ENCODE measurements at places on chromosomes 5 and 9.

GRCh38 chr5:178489271-178489976, 100.8 kb downstream of the COL23A1 start:
- no peak for DNase-seq

GRCh38 chr5:124902097-124902821, 155.8 kb upstream of the ZNF608 start:
- DNase-seq, result no peak

DNA sequence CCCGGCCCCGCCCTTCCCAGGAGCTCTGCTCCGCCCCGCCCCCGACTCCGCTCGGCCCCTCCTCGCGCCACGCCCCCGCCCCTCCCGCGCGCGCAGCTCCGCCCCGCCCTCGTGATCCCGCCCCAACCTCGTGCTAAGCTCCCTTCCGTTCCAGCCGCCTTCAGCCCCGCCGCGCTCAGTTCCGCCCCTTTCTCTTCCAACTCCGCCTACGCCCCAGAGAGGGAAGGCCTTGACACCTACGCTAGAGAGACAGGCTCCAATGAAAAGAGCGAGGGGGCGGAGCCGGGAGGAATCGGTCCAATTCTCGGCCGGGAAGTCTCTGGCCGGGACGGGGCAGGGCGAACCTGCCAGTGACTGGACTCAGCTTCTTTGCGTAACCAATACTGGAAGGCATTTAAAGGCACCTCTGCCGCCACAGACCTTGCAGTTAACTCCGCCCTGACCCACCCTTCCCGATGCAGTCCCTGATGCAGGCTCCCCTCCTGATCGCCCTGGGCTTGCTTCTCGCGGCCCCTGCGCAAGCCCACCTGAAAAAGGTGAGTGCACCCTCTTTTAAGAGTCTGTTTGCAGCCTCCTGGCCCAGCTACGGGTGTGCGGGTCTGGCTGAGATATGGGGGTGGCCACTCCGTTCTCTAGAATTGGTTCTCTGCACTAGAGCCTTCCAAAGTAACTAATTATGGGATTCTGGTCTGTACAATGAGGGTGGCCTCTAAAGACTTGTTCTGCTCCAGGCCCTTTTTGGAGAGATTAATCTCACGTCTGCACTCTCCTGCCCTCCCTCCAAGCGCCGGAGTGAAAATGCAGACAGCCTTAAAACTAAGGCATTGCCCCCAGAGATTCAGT, at the start of gene GM2A:
Gene GM2A (plus strand): TSS at position 424 of the 843 bp plus-strand sequence. CDS start 32 bp downstream, at position 456.
- DNase-seq, result peak; percentile 99

DNA sequence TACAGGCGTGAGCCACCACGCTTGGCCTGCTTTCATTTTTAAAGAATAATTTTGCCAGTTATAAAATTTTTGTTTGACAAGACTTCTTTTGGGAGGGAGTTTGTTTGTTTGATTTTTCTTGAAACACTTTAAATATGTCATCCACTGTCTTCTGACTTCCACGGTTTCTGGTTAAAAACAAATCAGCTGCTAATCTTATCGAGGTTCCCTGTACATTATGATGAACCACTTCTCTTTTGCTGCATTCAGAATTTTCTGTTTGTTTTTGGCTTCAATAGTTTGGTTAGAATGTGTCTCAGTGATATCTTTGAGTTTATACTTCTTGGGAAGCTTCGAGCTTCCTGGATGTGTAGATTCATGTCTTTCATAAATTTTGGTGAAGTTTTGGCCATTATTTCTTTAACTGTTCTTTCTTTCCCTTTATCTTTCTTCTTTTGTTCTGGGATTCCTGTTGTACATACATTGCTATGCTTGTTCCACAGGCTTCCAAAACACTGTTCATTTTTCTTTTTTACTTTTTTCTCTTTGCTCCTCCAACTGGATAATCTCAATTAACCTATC, 60.8 kb downstream of the MSX2 start:
- no peak for DNase-seq

DNA sequence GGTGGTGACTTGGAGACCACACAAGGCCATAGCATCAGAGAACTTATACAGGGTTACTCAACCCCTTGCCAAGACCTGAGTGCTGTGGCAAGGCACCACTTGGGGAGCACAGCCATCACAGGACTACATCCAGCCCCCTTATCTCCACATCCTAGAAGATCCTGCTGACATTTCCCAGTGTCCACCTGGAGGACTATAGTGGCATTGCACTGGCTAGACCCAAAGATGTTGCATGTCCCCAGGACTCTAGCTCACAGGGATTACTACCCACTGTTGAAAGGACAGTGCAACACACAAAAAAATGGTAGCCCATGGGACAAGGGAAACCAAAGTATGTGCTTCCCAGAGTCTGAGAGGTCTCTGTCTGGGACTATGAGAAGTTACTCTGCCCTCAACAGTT, 411.1 kb upstream of the NUDT12 start:
- DNase-seq, result no peak

DNA sequence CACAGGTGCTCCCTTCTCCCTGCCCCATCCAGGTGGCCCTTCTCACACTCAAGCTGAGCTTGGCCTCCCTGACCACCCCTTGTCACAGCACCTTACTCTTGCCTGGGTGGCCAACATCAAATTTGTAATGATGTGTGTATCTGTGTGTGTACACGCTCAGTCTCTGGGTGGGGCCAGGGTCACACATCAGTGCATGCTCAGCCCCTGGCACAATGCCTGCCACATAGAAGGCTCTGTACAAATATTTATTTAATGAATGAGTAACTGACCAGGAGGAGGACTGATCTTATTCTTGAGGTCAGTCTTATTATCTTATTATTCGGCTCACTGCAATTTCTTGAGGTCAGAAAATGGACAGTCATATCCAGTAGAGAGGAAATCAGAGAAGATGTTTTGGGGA, 41.3 kb upstream of the HAND1 start:
- no peak for DNase-seq

- no peak for DNase-seq
Measured at GRCh38 chr9:18851069-18851795, 181.8 kb downstream of the SAXO1 start.

GRCh38 chr9:112043423-112043822, 131.7 kb downstream of the SUSD1 start:
- no peak for DNase-seq

- DNase-seq, result no peak
Measured at GRCh38 chr9:110764006-110764405, 95.4 kb downstream of the MUSK start.

DNA sequence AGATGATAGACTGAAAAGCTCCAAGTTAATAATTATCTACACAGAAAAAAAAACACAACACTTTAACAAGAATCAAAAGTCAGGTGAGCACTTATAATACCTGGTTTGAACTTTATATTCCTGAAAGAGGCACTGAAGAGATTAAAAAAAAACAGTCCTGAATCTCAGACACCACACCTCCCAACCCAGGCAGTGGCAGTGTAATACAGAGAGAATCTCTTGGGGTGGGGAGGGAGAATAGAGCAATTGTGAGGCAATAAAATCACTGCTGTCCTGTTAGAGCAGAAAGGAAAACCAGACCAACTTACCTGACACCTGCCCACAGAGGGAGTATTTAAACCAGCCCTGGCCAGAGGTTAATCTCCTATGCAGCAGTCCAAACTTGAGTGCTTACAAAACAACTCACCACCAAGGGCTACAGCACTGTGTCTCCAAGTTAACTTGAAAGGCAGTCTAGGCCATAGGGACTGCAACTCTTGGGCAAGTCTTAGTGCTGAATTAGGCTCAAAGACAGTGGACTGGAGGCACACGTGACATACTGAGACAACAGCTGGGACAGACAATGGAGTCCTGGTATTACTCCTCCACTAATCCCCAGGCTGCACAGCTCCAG, 54.2 kb downstream of the SLCO4C1 start:
- DNase-seq, result no peak

GRCh38 chr9:131292937-131293336, 3.4 kb downstream of the PLPP7 start:
- no peak for DNase-seq

GRCh38 chr9:122159026-122159924, at the start of the genes MORN5 and NDUFA8:
Gene MORN5, plus strand, starts transcription at chr9:122159908. Its CDS starts 65 bp downstream, at chr9:122159973.
Gene NDUFA8, minus strand, starts transcription at chr9:122159779. Its CDS starts 102 bp downstream, at chr9:122159677.
- peak; percentile 92 for DNase-seq

DNA sequence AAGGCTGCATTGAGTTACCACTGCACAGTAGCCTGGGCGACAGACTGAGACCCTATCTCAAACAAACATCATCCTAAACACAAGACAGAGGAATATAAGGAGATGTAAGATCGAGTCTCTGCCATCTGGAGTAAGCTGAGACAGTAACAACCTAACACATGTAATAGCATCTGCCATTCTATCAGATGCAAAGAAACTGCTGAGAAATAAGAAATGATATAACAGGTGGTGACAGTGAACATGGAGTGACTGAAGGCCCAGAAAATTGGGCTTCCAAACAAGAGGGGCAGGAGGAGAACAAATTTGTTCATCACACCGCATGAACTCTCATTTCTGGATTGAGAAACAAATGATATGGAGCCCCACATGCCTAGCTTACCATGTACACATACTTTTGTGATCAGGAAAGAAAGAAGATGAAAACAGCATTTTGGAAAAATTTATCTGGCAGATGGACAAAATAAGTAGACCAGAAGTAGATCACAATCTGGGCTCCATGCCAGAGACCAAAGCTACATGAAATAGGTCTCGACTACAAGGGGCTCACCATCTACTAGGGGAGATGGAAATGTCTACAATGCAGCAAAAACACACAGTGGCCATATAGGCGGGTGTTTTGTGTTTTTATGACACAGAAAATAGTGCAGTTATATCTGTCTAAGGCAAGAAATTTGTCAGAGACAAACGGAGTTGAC, 45.5 kb downstream of the ECPAS start:
- DNase-seq, result no peak

DNA sequence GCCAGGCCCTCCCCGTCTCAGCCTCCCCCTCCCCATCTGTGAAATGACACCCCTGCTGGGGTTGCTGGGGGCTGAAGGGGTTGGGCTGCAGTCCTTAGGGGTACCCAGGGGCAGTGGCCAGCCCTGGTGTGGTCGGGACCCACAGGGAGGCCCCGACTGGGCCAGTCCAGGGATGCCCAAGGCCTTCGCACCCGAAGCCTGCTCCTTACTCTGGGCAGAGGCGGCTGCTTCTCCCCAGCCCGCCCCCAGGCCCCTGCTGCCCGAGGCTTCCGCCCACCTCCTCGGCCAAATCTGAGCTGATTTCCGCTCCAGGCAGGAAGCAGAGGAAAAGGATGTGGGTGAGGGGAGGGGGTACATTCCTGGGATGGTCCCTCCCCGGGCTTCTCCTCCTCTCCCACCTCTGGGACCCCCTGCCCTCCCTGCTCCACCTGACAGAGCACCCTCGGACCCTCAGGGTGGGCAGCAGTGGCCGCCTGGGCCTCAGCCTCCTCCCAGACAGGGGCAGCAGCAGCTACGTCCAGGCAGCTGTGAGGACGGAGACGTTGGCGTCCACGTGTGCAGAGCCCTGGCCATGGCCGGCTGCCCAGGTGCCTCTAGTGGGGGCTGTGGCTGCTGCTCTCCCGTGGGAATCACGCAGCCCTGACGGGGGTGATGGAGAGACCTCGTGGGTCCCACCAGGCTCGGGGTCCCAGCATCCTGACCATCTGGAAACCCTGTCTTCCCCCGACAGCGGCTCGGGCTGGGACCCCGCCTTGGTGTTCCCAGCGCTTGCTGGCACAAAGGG, 4.2 kb upstream of the NRARP start:
- no peak for DNase-seq

GRCh38 chr9:138098908-138099791, 221.6 kb downstream of the CACNA1B start:
- no peak for DNase-seq

- DNase-seq, result no peak
Measured at GRCh38 chr5:119332978-119333401, 22.8 kb upstream of the TNFAIP8 start.

DNA sequence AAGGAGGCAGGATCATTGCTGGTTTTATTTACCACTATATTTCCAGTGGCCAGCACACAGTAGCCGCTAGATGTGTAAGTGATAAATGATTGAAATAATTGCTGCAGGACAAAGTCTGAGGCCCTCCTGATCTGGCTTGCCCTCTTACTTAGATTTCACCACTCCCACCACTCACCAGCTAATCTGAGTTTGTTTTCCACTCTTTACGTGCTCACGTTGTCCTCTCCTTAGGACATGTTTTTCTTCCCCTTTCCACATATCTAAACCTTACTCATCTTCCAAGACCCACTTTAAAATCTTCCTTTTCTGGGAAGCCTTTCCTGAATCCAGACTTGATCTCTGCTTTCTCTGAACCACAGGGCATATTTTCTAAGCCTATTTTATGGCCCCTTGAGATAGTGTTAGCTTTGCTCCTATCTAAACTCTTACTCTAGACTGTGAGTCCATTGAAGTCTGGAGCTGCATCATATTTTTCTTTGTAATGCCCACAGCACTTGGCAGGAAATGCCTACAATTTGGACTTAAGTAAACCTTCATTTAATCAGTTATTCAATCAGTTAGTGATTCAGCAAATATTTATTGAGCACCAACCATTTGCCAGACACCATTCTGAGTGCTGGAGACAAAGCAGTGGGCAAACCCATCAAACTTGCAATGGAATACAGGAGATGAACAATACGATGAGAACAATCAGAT, 2.4 kb downstream of the TLR4 start:
- DNase-seq, result no peak

DNA sequence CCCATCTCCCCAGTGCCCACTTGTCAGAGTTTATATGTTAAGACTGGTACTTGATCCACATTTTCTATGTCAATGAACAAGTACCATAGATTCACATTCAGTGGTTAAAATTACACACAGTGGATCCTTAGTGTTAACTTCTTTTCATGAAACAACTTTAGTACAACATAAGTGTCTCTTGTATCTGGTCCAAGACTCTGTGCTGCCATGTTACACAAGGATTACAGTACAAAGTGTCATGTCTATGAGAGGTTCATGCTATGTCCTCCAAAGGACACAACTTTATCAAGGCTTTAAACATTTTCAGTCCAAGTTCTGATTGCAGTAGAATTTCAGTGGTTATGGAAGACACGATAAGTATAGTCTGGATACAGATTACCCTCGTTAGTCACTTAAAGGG, 13.3 kb upstream of the VLDLR start:
- no peak for DNase-seq

- DNase-seq, result no peak
Measured at GRCh38 chr5:178866946-178867345, 7.2 kb downstream of the ZNF354B start.

DNA sequence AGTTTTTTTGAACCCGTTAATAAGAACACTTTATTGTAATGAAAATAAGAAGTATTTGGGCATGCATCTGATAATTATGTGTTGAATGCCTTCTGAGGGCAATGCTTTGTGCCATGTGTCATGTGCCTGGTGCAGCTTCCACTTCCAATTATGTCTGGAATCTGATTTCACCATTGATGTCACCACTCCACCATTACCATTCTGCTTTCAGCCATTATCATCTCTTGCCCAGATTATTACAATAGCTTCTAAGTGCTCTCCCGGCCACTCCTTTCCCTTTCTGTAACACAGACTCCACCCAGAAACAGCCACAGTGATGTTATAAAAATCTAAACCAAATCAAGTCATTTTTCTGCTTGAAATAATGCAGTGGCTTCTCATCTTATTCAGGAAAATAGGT, 171.7 kb downstream of the C9orf152 start:
- no peak for DNase-seq

GRCh38 chr9:15843316-15843715, 290.5 kb downstream of the CCDC171 start:
- no peak for DNase-seq

GRCh38 chr5:158525663-158526062, 574.1 kb downstream of the EBF1 start:
- DNase-seq, result no peak

- no peak for DNase-seq
Measured at GRCh38 chr5:93831449-93831848, 90.0 kb upstream of the POU5F2 start.

- DNase-seq, result no peak
Measured at GRCh38 chr5:1880377-1881025, 2.2 kb downstream of the IRX4 start.

GRCh38 chr5:73152411-73153388, 20.3 kb upstream of the TMEM174 start:
- no peak for DNase-seq

- DNase-seq, result no peak
Measured at GRCh38 chr9:80866121-80866520, 823.2 kb downstream of the TLE1 start.
